NCI-H1417 (cell line): ENCODE measurements at places on chromosomes 3 and 15.

DNA sequence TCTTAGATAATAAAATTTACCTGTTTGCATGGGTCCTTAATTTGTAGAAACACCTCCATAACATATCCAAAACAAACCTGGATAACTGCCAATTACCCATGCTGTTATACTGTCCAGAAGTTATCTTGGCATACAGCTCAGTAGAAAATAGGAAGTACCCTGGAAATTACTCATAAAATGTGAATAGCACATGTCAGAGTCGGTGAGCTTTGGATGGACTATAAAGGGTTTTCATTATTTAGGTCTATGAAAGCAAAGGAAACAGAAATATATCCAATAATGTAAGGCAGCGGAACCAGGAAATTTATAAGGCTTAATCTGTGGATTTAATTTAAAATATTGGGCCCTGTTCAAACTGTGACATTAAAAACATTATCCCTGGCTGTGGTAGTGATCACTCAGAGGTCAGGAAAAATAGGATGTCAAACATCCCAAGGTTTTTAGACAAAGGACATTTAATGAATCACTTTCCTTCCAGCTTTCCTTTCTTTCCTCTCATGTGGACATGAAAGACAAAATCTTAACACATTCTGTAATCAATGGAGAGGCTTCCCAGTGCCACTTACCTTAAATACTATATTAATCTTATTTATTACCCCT, 459.0 kb upstream of the DPH6 start:
- DNase-seq = peak; percentile 3

GRCh38 chr3:185200639-185201038, 47.8 kb upstream of the C3orf70 start:
- DNase-seq = no peak

GRCh38 chr3:118909763-118910162, 124.9 kb downstream of the IGSF11 start:
- DNase-seq = no peak

GRCh38 chr3:52453496-52454249, at the start of gene TNNC1:
TNNC1 (minus strand) TSS chr3:52454041; CDS start chr3:52454015, 26 bp downstream.
- no peak for DNase-seq

DNA sequence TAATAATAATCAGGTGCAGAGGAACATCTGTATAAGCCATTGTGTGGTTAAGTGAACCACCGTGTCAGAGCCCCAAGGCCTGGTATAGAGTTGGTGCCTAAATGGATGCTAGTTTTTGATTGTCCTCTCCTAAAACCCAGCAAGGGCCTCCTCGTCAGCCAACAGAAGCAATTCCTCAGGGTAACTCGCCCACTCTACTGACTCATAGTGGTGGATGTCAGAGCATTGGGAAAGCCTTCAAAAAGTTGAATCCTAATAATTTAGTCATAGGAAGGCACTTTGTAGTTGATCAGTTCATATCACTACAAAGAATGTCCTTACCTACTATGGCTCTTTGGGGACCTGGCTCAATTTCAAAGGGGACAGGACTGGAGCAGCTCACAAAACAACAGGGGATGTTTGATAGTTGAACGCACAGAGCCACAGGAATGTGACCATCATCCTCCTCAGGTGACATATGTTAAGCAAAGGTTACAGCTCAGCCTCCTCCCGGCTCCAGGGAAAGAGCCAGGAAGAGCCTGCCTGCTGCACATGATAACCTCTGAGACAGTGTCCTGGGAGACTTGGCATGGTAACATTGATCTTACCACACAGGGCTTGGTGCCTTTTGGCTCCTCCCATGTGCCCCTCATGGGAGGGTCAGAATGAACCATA, 338.7 kb downstream of the CLSTN2 start:
- DNase-seq = no peak

- no peak for DNase-seq
Measured at GRCh38 chr3:36837089-36837488, 72.7 kb upstream of the DCLK3 start.

GRCh38 chr3:181999314-181999713, 287.6 kb downstream of the SOX2 start:
- DNase-seq = no peak

GRCh38 chr3:97736928-97737327, 27.6 kb upstream of the ARL6 start:
- peak; percentile 88 for DNase-seq

DNA sequence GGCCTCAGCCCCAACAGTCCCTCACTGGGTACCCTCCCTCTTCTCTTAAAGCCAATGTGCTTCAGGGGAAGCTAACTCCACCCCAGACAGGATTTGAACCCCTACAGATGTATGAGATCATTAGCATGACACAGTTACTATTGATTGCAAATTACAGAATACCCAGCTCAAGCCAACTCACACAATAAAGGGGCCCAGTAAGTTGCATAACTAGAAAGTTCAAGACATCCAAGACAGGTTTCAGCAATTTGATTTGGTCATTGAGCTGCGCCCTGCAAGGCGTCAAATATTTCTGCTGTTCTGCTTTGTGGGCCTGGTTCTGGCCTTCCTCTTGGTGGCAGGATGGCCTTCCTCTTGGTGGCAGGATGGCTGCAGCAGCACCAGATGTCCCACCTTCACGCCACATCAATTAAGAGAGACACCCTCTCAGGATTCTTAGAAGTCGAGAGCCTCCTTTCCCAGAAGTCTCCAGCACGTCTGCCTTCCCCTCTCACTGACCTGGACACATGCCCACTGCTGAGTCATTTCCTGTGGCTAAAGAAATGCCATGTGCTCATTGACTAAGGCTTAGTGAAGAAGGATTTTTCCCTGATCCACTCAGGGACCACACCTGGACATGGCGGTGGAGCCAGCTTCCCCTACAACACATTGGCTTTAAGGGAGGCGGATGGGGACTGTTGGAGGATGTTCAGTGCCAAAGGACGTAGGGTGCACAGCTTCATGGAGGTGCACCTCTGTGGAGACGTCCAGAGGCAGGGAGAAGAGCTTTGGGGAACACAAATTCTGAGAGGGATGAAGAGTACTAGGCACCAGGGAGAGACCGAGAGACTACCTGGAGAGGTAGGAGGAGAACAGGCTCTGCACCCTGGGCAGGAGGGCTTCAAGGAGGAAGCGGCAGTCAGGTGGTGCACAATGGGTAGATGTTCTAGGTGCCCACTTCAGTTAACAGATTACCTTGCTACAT, 49.1 kb downstream of the DNASE1L3 start:
- DNase-seq = no peak

GRCh38 chr3:39401983-39402382, 4.5 kb upstream of the RPSA start:
- no peak for DNase-seq

DNA sequence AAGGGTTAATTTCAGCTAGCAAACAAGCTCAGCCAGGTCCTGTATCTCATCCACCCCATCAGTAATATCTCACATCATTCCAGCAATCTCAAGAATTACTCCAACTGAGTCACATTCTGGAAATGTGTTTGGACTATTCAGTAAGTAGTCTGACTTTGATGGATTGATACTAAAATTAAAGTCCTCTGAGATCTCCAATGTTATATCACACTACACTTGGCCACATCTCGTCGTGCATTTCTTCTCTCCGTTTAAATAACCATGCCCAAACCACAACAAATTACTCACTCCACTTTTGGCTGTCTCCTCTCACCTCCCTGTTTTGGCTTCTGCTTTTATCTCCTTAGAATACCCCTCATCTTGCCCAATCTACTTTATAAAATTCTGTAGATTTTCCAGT, 292.2 kb downstream of the PYDC2 start:
- no peak for DNase-seq

- no peak for DNase-seq
Measured at GRCh38 chr3:17793542-17794195, 51.2 kb upstream of the TBC1D5 start.

GRCh38 chr15:98452238-98452637, 196.1 kb upstream of the IGF1R start:
- DNase-seq = no peak

DNA sequence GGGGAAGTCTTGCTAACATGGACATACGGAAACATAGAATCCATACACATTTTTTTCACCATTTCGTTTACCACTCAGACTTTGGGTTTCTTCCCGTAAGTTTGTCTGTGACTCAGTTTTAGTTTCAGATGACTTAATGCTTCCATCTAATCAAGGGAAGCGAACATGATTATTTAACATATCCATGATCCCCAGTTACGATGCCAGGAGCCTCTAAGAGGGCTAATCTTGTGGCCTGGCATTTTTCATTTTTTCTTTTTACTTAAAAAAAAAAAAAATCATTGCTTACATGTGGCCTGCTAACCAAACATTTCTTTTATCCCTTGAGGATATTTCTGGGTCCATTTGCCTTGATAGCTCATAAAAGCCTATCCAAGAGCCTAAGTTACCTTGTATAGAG, 20.2 kb upstream of the PLOD2 start:
- no peak for DNase-seq

DNA sequence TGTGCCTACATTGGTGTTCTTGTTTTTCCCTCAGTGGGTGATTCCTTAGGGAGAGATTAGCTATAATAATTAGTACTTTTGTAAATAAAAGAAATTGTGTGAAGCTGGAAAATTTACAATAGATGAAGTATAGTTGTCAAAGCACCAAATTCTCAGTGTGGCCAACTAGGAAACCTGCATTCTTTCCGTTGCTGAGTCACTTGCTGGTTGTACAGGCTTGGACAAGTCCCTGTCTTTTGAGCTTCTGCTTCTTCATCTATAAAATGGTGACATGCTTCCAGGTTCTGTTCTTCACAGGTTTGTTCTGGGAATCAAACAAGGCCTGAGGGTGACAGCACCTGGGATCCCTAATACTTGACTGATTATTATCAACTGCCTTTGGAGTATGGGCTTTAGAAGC, 184.1 kb upstream of the HES1 start:
- DNase-seq = no peak

GRCh38 chr3:67375976-67376375, 278.4 kb downstream of the SUCLG2 start:
- no peak for DNase-seq

DNA sequence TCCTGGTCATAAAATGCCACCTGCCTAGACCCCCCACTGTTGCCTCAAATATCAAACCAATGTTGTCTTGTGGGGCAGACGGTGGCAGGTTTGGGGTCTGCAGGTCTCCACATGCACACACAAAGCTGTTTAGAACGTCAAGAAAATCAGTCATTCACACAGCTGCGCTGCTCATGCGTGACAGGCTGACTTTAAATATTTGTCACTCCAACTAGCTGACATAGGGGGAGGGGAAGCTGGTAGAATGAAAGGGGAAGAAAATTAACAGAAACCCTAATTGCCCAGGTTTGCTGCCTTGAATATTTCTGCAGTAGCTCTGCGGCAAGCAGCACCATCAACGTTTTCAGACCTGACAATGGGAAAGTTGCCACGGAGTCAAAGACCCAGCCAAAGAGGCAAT, 201.8 kb downstream of the ABHD5 start:
- DNase-seq = peak; percentile 85

GRCh38 chr15:92232317-92232716, 161.4 kb upstream of the ST8SIA2 start:
- DNase-seq = no peak

DNA sequence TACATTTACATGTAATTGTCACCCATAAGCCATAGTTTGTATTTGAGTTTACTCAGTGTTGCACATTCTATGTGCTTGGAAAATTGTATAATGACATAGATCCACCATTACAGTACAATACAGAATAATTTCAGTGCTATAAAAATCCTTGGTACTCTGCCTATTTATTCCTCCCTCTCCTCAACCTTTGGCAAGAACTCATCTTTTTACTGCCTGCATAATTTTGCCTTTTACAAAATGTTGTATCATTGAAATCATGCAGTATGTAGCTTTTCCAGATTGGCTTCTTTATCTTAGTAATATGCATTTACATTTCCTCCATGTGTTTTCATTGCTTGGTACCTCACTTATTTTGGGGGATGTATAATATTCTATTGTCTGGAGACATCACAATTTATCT, 786.9 kb upstream of the SEMA6D start:
- no peak for DNase-seq

GRCh38 chr3:14423963-14424362, 21.6 kb downstream of the SLC6A6 start:
- DNase-seq = no peak

DNA sequence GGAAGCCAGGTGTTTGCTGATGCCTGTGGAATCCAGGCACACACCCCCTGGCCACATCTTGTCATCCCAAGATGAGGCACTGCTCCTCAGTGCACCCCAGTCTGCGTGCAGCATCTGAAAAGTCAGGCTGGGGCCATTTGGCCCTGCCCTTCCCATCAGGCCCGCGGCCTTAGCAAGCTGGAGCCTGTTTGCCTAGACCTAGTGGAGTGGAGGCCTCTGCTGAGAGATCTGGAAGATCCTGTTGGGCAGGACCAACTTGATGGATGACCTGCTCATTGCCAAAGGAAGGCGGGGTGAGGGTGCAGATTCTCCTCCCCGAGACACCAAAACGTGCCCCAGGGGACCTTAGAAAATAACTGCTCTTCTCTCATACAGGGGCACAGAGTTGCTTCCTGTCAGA, 220.2 kb downstream of the SHQ1 start:
- DNase-seq = no peak

DNA sequence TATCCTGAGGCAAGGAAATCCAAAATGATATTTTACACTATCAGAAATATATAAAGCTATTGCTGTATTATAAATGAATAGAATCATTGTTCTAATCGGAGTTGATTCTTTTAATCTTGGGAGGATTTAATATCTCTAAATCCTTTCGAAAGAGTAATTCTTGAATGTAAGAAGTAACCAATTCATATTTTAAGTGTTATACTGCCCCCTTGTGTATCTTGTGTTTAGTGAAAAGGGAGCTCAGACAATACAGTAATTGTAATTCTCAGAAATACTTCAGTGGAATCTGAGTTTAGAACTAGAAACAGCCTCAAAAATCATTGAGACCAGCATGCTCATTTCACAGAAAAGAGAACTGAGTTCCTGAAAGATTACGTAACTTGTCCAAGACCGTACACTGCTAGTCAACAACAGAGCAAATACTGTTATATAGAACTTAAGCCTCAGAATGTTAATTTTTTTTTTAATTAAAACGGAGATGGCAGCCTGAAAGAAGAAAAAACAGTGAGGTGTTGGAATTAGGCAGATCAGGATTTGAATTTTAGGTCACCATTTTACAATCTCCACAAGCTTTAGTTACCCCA, 42.9 kb downstream of the PLCH1 start:
- DNase-seq = peak; percentile 82

DNA sequence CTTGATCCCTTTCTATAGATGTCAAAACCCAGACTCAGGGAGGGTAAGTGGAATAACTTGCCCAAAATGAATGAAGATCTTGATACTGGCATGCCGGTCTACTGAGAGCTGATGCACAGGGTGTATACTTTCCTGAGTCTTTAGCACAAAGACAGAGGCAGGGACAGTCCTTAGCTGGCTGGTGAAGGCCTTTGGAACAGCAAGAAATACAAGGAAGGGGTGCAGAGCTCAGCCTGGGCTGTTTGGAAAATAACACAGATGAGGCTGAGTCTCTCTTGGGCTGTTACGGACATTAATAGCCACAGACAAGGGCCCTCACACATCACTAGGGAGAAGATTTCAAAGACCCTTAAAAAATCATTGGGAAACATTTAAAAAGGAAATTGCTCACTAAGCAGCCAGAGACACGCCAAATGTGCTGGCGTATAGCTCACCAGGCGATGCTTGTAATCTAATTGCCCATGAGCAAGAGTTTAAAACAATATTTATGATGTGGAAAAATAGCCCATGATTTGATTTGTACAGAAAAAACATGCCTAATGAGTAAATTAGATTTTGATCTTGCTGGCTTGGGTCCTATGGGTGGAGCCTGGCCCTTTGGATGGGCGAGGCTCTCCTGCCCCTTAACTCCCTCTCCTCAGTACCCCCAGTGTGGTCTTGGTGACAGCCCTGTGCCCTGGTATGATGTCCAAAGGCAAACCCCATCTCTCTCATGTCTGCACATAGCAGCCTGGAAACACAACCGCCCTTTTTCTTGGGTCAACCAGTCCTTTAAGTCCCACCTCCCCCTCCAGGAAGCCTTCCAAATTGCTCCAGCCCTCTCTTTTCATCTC, 81.8 kb upstream of the MRPS22 start:
- no peak for DNase-seq
